ENCODE measurements at places on chromosomes 12 and 14. TPM values are rescaled to one million over a fixed set of nuclear protein-coding genes. Genes with fewer than 3 reads are reported as not detected.
A peak's percentile ranks its signal among the peaks of the same experiment; 100 is the strongest.

DNA sequence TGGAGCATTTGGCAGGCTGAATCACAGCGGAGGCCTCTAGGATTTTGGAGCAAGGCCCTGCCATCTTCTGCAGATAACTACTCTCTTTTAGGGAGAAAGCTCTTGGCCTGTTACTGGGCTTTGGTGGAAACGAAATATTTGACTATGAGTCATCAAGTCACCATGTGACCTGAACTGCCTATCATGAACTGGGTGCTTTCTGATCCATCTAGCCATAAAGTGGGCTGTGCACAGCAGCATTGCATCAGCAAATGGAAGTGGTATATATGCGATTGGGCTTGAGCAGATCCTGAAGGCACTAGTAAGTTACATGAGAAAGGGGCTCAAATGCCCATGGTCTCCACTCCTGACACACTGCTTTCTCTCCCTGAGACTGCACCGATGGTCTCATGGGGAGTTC lies 21.1 kb downstream of the GYS2 start:
- no peak for DNase-seq

Gene PLCZ1
- total RNA-seq: not detected

- DNase-seq: no peak
Observed at GRCh38 chr14:94654071-94654861, 42.1 kb downstream of the SERPINA3 start.

DNA sequence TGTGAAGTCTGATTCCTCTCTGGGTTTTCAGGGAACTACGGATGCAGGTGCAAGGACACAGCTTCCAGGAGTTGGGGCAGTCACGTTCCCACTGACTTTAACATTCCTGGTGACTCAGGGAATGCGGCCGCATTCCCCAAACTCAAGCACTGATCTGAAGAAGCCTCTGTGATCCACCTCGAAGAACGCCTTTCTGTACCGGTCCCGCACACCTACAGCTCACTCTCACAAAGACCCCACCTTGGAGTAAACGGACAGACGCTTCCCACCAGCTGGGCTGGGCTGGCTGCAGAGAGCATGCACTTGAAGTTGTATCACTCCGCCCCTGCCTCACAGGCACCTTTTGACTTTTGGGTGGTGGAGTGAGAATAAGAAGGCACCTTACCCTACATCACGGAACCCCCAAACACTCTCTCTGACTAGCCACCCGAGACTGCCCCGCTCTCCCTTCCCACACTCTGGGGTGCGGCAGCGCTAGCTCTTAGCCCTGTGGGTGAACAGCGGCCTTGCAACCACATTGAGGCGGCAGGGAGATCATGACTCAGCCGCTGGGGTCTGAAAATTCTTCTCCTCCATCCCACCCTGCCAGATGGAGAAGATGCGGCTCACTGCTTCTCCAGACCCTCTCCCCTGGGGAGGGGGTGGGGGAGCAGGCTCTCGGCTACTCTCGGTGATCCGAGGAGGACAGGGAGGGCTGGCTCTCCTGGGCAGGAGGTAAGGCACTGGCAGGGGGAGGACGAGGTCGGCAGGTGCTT lies 23.7 kb upstream of the HDAC7 start:
- no peak for DNase-seq

Gene SLC2A14
- total RNA-seq: 0.41 TPM

- DNase-seq: no peak
Observed at GRCh38 chr14:93017898-93018297, 94.9 kb downstream of the CHGA start.

GRCh38 chr14:98949051-98949450 lies 322.9 kb downstream of the BCL11B start:
- DNase-seq: no peak

Gene TMEM117
- total RNA-seq: 12.3 TPM

GRCh38 chr12:47270782-47271664 lies 191.3 kb upstream of the AMIGO2 start:
- no peak for DNase-seq

GRCh38 chr14:35504260-35504659 lies 29.7 kb upstream of the INSM2 start:
- no peak for DNase-seq

Gene SETD1B
- 38.3 TPM for total RNA-seq

DNA sequence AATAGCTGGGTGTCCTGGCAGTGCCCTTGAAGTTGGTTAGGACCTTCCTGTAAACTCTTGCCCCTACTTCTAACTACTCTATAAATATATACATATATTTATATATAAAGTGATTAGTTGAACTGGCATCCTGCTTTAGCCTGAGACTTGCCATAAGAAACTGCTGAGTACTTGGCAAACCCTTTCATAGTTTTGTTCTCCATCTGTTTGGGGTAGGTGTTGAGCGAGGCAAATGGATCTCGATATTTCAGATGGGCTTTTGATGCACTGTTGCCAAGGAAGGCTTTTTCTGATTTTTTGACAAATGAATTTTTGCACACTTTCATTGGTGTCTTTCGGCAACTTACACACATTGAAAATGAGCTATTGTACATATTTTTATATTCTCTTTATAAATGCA lies 10.4 kb downstream of the CALM1 start:
- no peak for DNase-seq

- DNase-seq: peak; percentile 12
Observed at GRCh38 chr12:10128687-10129086, 1.3 kb downstream of the CLEC7A start.

GRCh38 chr12:14473707-14474287 lies 93.9 kb downstream of the PLBD1 start:
- DNase-seq: no peak

Gene WBP11
- 53.7 TPM for total RNA-seq

- DNase-seq: no peak
Observed at GRCh38 chr14:75368333-75368732, 59.5 kb upstream of the JDP2 start.

- DNase-seq: no peak
Observed at GRCh38 chr14:75182821-75183220, 6.4 kb upstream of the TMED10 start.

GRCh38 chr14:65006261-65006721 lies 19.6 kb downstream of the FNTB start:
- no peak for DNase-seq

Gene TAS2R30
- 5.9 TPM for total RNA-seq

DNA sequence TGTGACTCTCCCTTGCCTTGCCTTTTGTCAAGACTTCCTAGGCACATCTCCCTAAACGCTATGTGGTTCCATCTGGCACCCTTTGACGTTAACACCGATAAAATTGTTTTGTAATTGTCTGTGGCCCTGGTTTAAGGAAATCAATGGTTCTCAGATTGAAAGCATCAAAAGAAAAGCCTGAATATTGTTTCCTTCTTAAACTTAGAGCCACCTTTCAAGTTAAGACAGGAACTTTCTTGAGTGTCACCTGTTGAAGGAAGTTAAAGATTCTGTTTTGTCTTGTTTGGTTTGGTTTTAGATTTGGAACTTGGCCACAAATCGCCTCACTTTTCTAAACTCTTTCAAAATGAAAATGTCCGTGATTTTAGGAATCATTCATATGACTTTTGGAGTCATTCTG lies 14.8 kb upstream of the DNAH10 start:
- DNase-seq: no peak

Gene PPP1R13B
- total RNA-seq: 52.1 TPM

Gene MIA2
- total RNA-seq: 81.9 TPM

Gene PUS7L
- total RNA-seq: 9.2 TPM

DNA sequence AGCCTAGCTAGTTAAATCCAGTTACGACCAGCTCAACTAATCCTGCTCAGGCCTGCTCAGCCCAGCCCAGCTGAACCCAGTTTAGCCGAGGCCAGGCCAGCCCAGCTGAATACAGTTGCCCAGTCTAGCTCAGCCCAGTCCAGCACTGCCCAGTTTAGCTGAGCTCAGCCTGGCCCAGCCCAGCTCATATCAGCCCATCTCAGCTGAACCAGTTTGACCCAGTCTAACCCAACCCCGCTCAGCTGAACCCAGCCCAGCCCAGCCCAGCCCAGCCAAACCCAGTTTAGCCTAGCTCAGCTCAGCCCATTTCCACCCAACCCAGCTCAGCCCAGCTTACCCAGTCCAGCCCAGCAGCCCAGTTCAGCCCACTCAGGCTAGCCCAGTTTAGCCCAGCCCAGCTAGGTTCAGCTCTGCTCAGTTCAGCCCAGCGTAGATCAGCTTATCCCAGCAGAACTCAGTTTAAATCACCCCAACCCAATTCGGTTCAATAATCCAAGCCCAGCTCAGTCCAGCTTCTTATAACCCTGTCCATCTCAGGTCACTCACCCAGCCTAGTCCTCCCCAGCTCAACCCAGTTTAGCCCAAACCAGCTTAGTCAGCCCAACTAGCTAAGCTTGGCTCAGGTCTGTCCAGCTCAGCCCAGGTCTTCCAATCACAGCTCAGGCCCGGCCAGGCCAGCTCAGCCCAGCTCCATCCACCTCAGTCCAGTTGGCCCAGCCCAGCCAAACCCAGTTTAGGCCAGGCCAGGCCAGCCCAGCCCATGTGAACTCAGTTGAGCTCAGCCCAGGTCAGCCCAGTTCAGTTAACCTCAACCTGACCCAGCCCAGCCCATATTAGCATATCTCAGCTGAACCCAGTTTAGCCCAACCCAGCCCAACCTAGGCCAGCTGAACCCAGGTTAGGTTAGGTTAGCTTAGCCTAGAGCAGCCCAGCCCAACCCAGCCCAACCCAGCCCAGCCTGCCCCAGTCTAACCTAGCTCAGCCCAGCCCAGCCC lies 76.7 kb downstream of the TMEM121 start:
- DNase-seq: no peak

Gene TSPAN11
- total RNA-seq: 4.2 TPM

DNA sequence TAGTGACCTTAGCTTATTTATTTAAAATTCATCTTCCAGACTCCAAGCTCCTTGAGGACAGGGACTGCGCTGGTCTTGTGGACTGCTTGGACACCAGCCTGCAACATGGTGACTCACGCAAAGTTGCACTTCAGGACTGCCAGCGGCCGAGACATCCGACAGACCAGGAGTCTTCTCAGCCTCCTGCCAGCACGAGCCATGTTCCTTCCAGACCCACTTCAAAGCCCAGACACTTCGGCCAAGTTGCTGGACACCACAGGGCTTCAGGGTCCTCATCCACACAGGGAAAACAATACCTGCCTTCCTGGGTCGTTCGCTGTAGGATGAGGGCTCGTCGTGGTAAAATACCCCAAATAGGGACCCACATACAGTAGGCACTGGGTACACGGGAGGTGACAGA lies 88.7 kb downstream of the BCL11B start:
- DNase-seq: no peak

Gene TAS2R50
- total RNA-seq: 0.92 TPM

Gene AP1G2
- 271 TPM for total RNA-seq

Gene DUSP16
- total RNA-seq: 42.9 TPM

DNA sequence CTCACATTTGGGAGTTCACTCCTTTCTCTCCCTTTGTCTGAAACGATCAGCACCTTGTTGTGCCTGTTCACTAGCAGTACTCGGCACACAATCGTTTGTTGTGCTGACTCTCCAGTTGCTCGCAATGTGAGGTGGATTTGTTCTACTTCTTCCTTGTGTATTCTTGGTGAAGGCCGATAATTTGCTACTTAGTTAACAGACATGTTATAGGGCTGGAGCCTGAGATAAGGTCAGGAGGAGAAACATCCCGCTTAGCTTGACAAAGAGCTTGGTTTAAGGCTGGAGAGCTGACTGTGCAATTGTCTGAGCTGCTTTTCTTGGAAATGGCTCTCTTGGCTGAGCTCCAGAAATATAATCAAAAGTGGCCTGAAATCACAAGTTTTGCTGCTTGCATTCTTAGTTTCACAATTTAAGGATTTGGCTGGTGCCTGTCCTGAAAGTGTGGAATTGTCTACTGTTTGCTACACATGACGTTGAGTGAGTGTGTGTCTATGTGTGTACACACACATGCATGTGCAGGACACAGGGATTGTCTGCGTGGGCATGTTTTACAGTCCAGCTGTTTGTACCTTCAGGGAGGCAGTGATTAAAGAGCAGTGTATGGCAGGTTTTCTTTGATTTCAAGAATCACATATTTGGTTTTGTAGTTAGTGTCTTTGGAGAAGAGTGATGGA lies 77.7 kb downstream of the ARF6 start:
- peak; percentile 50 for DNase-seq

Gene COQ10A
- total RNA-seq: 4.0 TPM

DNA sequence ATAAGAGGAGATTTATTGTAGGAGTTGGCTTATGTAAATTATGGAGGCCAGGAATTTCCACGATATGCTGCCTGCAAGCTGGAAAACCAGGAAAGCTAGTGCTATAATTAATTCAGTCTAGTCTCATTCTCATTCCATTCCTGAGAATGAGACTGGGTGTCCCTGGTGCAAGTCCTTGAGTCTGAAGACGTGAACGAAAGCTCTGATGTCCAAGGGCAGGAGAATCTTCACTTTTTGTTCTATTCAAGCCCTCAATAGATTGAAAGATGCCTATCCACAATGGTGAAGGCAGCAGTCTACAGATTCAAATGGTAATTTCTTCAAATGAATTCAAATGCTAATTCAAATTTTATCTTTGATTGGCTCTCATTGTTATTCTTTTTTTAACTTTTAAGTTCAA lies 851.1 kb upstream of the MGAT4C start:
- DNase-seq: no peak

GRCh38 chr12:97386133-97386581 lies 76.4 kb upstream of the RMST start:
- DNase-seq: no peak

Gene LACRT
- not detected for total RNA-seq

DNA sequence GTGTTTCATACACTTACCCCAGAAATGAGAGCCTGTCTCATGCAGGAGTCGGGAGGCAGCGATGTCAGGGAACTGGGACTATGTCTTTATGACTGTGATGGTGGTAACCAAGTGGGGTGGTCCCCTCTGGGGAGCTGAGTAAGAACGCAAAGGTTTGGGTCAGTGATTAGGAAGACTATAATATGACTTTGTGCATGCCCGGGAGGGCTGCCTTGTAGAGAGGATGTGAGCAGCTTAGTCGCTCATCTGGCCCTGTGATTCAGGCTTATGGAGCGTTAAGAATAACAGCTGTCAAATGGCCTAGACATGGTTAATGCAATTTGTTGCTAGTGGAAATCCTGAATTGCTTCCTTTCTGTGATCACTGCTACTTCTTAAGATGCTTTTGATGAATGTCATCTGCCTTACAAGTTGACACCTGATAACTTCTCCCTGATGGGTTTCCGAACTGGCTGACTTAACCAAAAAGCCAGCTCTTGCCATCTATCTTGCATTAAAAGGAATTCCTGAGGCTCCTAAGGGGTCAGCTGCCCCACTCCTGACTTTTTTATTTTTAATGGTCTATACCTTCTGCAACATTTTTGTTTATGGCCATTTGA lies 35.4 kb upstream of the AACS start:
- DNase-seq: no peak

Gene RASAL1
- total RNA-seq: 3.3 TPM

Gene MEG3
- total RNA-seq: 16.4 TPM

Gene MYO1A
- total RNA-seq: 219 TPM
